RKO (cell line): ENCODE measurements at places on chromosomes 13 and 19.
A peak's percentile ranks its signal among the peaks of the same experiment; 100 is the strongest.

GRCh38 chr19:9838324-9838723, 3.2 kb downstream of the PIN1 start:
- DNase-seq = no peak

- no peak for DNase-seq
These were observed 23.4 kb upstream of the ZNF561 start for GRCh38 chr19:9644472-9644871.

- DNase-seq = no peak
These were observed 140.7 kb upstream of the RFC3 start for GRCh38 chr13:33677215-33677614.

- DNase-seq = no peak
These were observed 38.4 kb downstream of the DACH1 start for GRCh38 chr13:71828564-71828963.

DNA sequence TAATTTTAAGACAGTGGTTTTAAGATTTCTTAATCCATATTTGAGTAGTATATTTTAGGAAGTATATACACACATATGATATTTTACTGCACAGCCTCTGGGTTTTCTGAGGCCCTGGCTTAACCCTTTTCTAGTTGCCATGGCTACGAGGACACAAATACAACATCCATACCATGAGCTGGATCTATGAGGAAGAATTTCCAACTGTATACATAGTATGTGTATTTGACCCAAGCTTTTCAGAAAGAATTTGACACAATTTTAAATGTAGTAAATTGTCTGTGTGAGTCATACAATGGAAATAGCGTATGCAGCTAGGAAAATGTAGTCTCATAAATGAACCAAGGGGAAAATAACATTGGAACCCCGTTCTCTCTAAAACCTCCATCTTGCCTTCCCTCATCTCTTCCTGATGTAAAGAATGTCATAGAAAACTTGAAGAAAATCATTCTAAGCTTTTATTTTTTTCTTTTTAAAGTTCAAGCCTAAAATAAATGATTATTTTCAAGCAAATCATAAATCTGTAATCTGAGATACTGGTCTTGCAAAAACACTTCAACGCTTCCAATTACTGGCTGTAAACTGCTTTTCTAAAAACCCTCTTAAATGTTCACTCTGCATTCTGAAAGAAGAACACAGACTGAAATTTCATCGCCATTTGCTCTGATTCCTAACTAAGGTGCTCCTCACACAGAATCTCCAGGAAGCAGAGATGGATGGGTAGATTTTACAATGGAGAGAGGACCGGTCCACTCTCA, 172.4 kb downstream of the LACC1 start:
- DNase-seq = no peak

DNA sequence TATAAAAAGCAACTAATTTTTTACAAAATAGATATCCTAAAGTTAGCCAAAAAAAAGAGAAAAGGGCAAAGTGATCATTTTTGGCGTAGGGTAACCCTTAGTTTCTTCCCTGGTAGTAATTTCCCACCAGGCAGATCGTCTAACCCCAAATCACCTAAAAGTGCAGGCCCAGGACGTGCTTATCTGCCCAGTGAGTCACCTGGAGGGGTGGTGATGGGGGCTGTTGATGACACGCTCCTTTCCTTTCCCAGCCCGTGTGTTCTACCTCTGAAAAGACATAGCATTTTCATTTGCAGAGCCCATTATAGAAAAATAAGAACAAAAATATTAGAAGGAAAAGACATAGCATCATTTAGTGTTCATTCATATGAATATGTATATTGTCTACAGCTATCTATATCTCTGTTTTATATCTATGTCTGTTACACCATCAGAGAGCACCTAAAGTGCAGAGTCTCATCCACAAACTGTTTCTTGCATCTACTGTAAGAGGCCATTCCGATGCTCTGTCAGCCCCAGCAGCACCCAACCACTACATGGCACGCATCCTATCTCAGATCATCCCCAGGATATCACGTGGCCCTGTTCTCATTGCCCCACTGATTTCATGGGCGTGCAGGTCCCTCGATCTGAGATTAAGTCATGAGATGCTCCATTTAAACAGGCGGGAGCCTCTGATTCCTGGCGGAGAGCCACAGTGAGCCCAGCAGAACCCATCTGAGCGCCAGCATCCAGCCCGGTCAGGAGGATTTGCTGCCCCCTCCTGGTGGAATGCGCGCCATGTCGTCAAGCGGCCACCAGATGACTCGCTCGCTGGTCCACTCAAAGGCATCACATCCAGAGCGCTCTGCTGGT, 8.5 kb upstream of the LILRB3 start:
- DNase-seq = peak; percentile 28

DNA sequence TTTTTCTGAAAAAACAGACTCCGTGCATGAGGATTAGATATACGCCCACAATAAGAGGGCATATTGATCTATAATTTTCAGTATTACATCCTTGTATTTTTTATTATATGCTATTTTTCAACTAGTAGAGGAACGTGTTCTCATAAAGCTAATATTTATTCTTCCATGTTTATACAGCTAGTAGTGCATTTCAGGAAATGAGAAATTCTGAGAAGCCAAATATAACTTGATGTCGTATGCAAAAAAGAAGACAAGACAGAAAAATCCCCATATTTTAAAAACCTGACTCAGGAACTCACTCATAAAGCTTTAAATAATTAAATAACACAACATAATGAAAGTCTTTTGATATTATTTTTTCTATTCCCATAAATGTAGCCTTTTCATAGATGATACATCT, 308.6 kb downstream of the ENOX1 start:
- no peak for DNase-seq

DNA sequence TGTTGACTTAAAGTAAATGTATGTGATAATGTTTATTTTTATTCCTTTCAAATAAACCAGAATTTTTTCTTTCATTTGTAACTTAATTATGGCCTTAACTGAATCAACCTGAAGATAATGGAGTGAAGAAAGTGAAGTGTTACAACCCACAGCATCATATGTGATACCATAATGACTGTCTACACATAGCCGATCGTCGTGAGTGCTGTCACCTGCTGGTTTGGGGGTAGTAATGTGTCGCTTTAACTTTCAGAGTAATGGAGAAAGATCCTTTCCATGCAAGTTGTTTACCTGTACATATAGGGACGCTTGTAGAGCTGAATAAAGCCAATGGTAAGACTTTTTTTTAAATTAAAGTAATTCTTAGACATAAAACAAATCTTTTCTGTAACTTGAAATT, 9.9 kb downstream of the CDC16 start:
- DNase-seq = no peak

- DNase-seq = no peak
These were observed 220.8 kb upstream of the MAB21L1 start for GRCh38 chr13:35697186-35697730.

- DNase-seq = no peak
These were observed 93.1 kb downstream of the SPACA7 start for GRCh38 chr13:112469071-112469745.

DNA sequence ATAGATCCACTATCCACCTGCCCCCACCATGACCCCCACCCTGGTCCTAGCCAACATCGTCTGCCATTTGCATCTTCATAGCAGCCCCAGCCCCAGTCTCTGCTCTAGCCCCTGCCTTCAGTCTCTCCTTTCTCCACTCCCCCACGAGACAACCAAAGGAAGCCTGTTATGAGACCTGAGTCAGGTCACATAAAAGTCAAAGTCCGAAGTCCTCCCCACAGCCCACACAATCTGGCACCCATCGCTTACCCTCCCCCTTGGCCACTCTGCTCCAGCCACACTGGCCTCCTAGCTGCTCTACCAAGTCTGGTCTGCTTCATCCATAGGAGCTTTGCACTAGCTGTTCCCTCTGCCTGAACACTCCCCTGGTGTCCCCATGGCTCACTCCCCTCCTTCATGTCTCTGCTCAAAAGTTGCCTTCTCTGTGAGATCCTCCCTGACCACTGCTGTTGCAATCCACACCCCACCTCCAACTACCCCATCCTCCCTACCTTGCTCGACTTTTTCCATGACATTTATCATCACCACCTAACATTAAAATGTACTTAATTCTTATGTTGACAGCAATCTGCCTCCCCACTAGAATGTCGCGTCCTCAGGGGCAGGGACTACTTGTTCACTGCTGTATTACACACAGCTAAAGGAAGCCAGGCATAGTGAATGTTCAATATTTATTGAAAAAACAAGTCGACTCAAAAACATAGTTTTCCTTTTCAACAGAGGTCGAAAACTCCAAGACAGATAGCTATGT, 1.2 kb upstream of the PLEKHG2 start:
- DNase-seq = peak; percentile 67

GRCh38 chr13:99237981-99238662, 20.1 kb downstream of the GPR18 start:
- DNase-seq = no peak

GRCh38 chr13:59197397-59197796, 966.3 kb downstream of the DIAPH3 start:
- DNase-seq = no peak

GRCh38 chr13:21637296-21637695, 33.3 kb upstream of the MICU2 start:
- DNase-seq = peak; percentile 50

- no peak for DNase-seq
These were observed 16.1 kb downstream of the ZNF317 start for GRCh38 chr19:9156304-9156703.

- DNase-seq = peak; percentile 51
These were observed 12.7 kb downstream of the CEACAM21 start for GRCh38 chr19:41588497-41589209.

GRCh38 chr13:27258637-27259386, 7.5 kb downstream of the RPL21 start:
- DNase-seq = peak; percentile 44

GRCh38 chr19:941292-942132, 15.7 kb downstream of the ARID3A start:
- no peak for DNase-seq

GRCh38 chr13:29318741-29319140, 276.7 kb downstream of the SLC7A1 start:
- DNase-seq = no peak

GRCh38 chr13:20006206-20006605, 47.7 kb downstream of the ZMYM2 start:
- DNase-seq = no peak

DNA sequence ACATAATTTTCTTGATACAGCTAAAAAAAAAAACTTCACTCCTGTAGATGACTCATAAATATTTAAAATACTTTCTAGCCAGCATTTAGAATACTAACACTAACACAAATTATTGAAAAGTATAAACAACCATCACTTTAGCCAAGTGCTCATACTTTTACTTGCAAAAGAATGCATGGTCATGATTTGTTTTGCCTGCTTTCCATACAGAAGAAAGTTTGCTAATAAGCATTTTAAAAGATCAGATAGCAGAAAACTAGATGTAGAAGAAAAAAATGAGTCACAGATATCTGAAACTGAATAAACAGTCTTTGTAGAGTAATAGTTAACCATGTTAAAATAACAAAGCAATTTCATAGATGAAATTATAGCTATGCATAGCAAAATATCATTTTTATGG, 2280.4 kb upstream of the PCDH20 start:
- no peak for DNase-seq

- DNase-seq = peak; percentile 65
These were observed 20.5 kb downstream of the CYTH2 start for GRCh38 chr19:48489608-48490216.

GRCh38 chr13:113427562-113428468, 25.5 kb downstream of the ADPRHL1 start:
- no peak for DNase-seq

DNA sequence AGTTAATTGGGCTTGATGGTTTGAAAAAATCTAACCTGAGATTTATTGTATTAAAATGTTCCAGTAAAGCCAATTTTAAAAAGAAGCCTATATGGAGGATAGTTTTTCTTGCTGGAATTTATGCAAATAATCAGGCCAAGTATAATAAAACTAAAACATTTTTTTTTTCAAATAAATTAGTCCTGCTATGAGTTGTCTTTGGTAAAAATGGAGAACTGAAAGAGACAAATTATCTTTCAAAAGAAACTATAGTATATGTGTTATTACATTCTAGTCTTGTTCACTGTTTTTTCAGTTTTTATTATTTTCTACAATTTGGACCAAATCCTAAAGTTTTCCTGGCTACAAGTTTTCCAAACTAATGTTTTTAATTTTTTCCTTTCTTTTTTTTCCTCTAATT, 468.9 kb downstream of the UQCRFS1 start:
- DNase-seq = no peak

GRCh38 chr19:50759886-50760285, 10.4 kb upstream of the GPR32 start:
- peak; percentile 76 for DNase-seq

DNA sequence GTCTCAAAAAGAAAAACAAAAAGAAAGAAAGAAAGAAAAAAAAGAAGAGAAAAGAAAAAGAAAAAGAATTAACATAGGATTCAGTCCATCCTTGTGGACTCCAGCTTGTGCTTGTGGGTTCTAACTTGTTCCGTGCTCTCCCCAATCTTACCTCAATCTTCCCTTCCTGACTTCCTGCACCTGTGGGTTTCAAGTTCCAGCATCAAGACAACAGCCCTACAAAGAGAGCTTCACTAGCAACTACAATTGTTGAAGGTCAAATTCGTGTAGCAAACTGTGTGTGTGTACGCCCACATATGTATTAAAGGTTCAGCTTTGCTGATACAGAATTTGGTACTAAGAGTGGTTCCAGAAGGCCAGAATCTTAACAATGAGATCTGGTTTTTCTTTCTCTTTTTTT, 25.3 kb downstream of the FXYD5 start:
- no peak for DNase-seq

DNA sequence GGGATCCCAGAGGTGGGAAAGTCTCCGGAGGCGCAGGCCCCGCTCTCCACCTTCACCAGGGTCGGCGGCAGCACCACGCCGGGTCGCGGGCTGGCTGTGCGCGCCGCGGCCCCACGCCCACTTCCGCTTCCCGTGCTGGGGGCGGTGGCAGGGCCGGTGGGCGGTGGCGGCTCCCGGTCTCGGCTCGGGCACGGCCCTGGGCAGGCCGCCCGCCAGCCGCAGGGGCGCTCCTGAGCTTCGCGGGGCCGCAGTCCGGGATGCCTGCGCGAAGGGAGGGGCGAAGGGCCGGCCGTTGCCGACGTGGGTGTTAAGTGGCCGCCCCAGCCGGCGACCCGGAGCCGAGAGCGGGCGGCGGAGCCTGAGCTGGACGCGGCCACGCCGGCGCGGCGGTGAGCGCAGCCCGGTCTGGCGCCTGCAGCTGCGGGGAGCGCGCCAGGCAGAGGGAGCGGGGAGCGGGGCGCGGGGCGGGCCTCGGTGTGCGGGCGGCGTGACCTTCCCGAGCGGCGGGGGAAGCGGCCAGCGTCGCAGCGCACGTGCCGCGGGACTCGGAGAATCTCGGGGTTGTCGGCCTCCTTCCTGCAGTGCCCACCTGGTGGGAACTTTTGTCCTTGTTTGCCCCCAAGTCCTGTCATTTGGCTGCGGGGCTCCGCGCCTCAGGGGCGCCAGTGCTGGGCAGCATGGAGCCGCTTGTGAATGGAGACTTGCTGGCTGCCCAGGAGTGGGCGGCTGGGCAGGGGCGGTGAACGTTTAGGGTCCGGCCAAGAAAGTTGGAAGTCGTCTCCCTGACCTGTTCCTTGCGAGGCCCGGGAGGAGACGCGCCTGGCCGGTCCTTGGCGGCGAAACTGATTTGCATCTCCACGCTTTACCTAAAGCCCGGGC, at the start of gene SLC25A15:
Gene SLC25A15 (plus strand): TSS at position 337 of the 879 bp plus-strand sequence. CDS start 3,616 bp downstream, outside the sequence.
- DNase-seq = peak; percentile 89

- no peak for DNase-seq
These were observed 415.3 kb downstream of the IRS2 start for GRCh38 chr13:109371066-109371465.
